ENCODE measurements at places on chromosomes 5 and 9.
A peak's percentile ranks its signal among the peaks of the same experiment; 100 is the strongest.

- no peak for DNase-seq
Measured at GRCh38 chr5:132459983-132460838, 30.4 kb downstream of the IRF1 start.

- DNase-seq, result peak; percentile 85
Measured at GRCh38 chr5:172410160-172410559, 44.2 kb downstream of the SH3PXD2B start.

- DNase-seq, result no peak
Measured at GRCh38 chr5:56733580-56733979, 81.8 kb upstream of the MAP3K1 start.

GRCh38 chr9:113989714-113990569 is 88.2 kb downstream of the AMBP start:
- no peak for DNase-seq

DNA sequence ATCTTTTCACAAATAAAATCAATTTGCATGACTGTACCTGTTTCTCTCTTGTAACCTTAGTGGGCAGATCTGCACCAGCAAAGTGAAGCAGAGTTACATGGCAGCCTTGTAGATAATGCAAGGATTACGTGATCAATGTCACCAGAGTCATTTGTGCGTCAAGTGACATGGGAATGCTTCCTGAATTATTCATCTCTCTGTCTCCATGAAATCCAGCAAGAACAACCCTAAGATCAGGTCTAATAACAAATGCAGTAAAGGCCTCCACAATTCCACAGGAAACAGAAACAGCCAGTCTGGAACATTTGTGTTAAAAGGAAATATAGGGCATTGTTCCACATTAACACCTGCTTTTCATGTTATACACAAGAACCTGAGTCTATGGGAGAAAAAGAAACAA is 7.8 kb downstream of the GZMA start:
- no peak for DNase-seq
